ENCODE measurements at places on chromosomes 11 and 22. TPM values are rescaled to one million over a fixed set of nuclear protein-coding genes. Genes with fewer than 3 reads are reported as not detected.

Gene TP53AIP1
- total RNA-seq = not detected

Gene DDX25
- not detected for total RNA-seq

Gene MS4A3
- total RNA-seq = not detected

Gene SLC22A9
- not detected for total RNA-seq

Gene LGALS12
- total RNA-seq = not detected

Gene SHANK3
- total RNA-seq = 0.16 TPM

Gene CCDC87
- 0.09 TPM for total RNA-seq

GRCh38 chr11:12704049-12704448, 29.8 kb downstream of the TEAD1 start:
- no peaks in the 10 kb centered on the region for H3K36me3 ChIP-seq
- no peak for DNase-seq
- H3K27me3 ChIP-seq = peaks cover 63% of the 10 kb centered on the region
- H3K27ac ChIP-seq = no peak overlapping the region
- H3K4me1 ChIP-seq = no peaks in the 10 kb centered on the region

DNA sequence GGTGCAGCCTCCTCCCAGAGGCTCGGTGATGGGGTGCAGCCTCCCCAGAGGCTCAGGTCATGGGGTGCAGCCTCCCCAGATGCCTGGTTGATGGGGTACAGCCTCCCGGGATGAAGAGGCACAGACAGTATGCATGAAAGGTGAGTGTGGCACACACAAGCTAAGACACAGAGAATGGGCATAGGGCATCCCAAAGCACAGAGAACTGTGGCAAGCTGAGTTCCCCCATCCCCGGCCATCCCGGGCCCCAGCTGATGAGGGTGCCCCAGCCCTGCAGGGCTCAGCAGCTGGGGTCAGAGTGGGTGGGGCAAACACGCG, 4.8 kb upstream of the SYT8 start:
- H3K27me3 ChIP-seq = no peaks in the 10 kb centered on the region
- no peaks in the 10 kb centered on the region for H3K36me3 ChIP-seq
- H3K4me1 ChIP-seq = no peaks in the 10 kb centered on the region
- H3K27ac ChIP-seq = no peak overlapping the region
- H3K4me3 ChIP-seq = no peak overlapping the region
- DNase-seq = no peak

- H3K27ac ChIP-seq = no peak overlapping the region
- no peak for DNase-seq
- H3K4me3 ChIP-seq = no peak overlapping the region
- peaks cover 2% of the 10 kb centered on the region for H3K27me3 ChIP-seq
- peaks cover 2% of the 10 kb centered on the region for H3K4me1 ChIP-seq
- no peaks in the 10 kb centered on the region for H3K36me3 ChIP-seq
These were observed 86.7 kb downstream of the OSBP2 start for GRCh38 chr22:30781271-30781875.

- H3K4me3 ChIP-seq = no peak overlapping the region
- DNase-seq = no peak
- peaks cover 4% of the 10 kb centered on the region for H3K27me3 ChIP-seq
These were observed 563.9 kb upstream of the B3GAT1 start for GRCh38 chr11:134975866-134976376.

GRCh38 chr11:62340269-62340901, 3.1 kb downstream of the ASRGL1 start:
- H3K36me3 ChIP-seq = no peaks in the 10 kb centered on the region
- peak; percentile 80 for DNase-seq
- peaks cover 25% of the 10 kb centered on the region for H3K27me3 ChIP-seq
- peaks cover 5% of the 10 kb centered on the region for H3K4me1 ChIP-seq

DNA sequence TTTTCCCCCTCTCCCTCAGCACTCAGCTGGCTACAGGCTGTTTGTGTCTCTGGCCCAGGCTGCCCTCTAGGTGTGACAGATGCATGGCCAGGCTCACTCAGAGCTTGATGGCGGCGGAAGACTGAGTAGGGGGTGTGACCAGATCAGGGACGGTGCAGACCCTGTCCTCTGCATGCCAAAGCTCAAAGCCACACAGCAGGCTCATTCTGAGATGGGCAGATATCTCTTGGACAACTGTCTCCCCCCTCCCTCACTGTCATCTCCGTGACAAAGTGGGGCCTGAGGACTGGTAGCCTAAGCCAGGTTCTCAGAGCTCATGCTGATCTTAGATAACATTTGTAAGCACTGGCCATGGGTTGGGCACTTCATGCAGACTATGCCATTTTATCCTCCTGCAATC, 231.3 kb downstream of the DSCAML1 start:
- H3K4me1 ChIP-seq = no peaks in the 10 kb centered on the region
- DNase-seq = no peak
- no peak overlapping the region for H3K4me3 ChIP-seq
- no peak overlapping the region for H3K27ac ChIP-seq

DNA sequence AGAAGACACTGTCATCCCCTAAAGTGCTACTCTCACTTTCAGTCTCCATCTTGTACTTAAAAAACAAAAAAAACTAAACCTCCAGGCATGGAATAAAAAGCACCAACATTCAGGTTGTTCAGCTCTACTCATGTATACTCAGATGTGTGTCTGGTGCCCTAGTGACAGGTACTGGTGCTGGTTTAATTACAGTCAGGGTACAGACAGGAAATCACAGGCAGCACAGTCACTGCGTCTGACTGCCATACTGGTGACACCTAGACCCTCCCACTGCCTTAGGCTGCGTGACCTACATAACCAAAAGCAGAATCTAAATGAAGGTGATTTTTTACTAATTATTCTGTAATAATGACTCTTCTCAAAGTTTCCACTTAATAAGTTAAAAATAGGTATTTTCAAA, at the start of gene ARHGAP32:
Gene ARHGAP32, minus strand, starts transcription at position 176 of the 400 bp plus-strand sequence. Its CDS starts 127 bp downstream, at position 49.
- DNase-seq = peak; percentile 52
- no peaks in the 10 kb centered on the region for H3K36me3 ChIP-seq
- peak within 1 kb of the TSS; percentile 17 for H3K27ac ChIP-seq
- no peaks in the 10 kb centered on the region for H3K27me3 ChIP-seq
- no peaks in the 10 kb centered on the region for H3K4me1 ChIP-seq

DNA sequence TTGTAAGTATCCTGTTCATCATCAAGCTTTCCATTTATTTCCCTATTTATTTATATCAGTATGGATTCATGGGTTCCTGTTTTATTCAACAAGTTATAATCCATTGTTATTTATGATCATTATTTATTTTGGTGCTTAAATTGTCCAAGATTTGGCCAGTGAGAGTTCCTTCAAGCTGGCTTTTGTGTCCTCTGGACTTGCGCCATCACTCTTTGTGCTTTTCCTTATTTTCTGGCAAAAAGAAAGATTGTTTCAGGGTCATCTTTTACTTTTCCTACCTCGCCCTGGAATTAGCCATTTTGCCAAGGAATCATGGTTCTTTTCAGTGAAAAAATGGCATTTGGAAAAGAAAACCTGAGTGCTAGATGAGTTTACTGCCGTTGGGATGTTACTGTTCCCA, 193.4 kb downstream of the ADAMTS15 start:
- H3K4me1 ChIP-seq = no peaks in the 10 kb centered on the region
- no peak overlapping the region for H3K27ac ChIP-seq
- no peaks in the 10 kb centered on the region for H3K36me3 ChIP-seq

DNA sequence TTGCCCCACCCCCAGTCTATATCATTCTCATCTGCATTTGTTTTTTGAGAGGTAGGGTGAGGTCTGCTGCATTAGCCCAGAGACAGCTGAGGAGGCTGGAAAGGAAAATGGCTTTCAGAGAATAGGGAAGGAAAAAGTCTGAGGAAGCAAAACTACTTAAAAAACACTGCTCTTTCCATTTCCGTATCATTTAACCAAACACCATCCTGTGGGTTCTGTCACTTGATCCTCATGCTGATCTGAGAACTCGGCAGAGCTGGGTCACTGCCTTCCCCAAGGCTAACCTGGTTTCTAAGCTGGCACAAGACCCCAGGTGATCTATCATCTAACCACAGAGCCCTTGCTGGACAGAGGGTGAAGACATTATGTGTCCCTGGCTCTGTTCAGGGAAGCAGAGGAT, 1.2 kb downstream of the FOLR2 start:
- H3K27me3 ChIP-seq = peaks cover 19% of the 10 kb centered on the region
- no peak overlapping the region for H3K27ac ChIP-seq

DNA sequence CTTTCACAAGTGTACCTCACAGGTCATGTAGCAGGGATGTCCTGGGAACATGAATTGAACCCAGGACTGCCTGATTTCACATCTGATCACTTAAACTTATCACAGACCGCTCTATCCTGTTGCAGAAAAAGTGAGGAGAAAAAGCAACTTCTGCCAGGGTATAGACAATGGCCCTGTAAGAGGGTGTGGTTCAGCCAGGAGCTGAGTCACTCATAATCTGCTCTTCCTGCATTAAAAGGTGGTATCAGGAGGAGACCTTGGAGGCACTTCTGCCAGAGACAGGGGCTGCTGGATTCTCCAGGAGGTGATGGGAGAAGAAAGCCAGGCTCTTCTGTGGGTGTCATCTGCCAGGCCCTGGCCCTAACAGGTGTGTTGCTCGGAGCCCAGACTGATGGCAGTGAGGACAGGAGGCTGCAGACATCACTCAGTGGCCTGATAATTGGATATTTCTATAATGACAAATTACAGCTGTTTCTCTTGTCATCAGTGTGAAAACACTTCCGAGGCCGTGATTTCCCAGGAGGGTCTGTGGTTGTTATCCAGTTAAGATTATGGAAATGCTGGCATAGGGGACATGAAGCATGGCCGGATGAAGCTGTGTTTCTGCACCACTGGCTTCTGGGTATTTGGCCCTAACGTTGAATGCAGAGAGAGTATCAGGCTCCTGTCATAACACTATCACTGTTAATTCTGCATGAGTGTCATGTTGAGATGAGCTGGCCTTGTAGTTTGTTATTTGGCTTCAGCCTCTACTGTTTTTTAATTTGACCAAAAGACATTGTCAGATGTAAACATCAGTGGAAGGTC, 125.1 kb upstream of the ZBED5 start:
- no peak for DNase-seq
- no peak overlapping the region for H3K27ac ChIP-seq
- no peaks in the 10 kb centered on the region for H3K36me3 ChIP-seq

GRCh38 chr11:131185915-131186314, 184.5 kb upstream of the NTM start:
- H3K4me3 ChIP-seq = no peak overlapping the region
- peaks cover 16% of the 10 kb centered on the region for H3K27me3 ChIP-seq
- H3K27ac ChIP-seq = no peak overlapping the region
- no peaks in the 10 kb centered on the region for H3K36me3 ChIP-seq

DNA sequence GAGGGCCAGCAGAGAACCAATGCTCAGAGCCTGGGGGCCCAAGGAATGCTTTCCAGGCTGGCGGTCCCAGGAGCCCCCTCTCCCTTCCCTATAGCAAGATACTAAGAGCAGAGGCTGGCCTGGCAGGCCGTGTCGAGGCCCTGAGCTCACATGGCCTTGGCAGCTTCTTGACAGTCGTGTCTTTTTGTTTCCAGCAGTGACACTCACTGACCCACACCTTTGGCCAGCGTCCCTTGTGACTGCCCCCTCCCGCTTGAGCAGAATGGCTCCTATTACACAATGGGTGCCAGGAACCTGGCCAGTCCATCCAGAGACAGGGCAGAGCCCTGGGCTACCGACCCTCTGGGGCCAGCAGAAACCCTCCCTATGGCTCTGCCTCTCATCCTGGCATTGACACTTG, 6.4 kb upstream of the CCND1 start:
- peaks cover 33% of the 10 kb centered on the region for H3K27me3 ChIP-seq
- no peak overlapping the region for H3K27ac ChIP-seq
- H3K4me3 ChIP-seq = no peak overlapping the region
- H3K4me1 ChIP-seq = peaks cover 20% of the 10 kb centered on the region

GRCh38 chr11:32388871-32389770, 46.2 kb downstream of the WT1 start:
- H3K27me3 ChIP-seq = peaks cover 2% of the 10 kb centered on the region
- no peak overlapping the region for H3K4me3 ChIP-seq
- DNase-seq = no peak
- H3K4me1 ChIP-seq = no peaks in the 10 kb centered on the region

DNA sequence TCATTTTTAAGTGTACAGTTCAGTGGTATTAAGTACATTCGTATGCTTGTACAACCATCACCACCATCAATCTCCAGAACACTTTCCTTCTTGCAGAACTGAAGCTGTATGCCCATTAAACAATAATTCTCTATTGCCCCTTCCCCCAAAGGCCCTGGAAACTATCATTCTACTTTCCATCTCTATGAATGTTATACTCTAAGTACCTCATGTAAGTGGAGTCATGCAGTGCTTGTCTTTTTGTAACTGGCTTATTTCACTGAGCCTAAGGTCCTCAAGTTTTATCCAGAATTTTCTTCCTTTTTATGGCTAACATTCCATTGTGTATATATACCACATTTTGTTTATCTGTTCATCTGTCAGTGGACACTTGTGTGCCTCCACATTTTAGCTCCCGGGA, 29.7 kb downstream of the MMP7 start:
- peaks cover under 1% of the 10 kb centered on the region for H3K4me1 ChIP-seq
- H3K36me3 ChIP-seq = no peaks in the 10 kb centered on the region
- H3K27ac ChIP-seq = no peak overlapping the region
- no peak for DNase-seq

DNA sequence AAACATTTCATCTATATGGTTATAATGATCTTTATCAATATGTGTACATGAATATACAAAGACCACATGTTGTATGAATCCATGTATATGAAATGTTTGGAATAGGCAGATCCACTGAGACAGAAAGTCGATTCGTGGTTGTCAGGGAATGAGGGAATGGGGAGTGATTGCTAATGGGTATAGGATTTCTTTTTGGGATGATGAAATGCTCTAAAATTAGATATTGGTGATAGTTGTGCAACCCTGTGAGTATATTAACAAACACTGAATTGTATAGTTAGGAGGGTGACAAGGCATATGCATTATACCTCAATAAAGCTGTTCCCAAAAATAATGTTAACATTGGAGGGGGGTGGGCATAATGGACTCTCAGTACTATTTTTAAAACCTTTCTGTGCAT, 5.0 kb upstream of the PTPMT1 start:
- no peak for DNase-seq
- H3K4me1 ChIP-seq = peaks cover 17% of the 10 kb centered on the region
- no peak overlapping the region for H3K27ac ChIP-seq
- H3K27me3 ChIP-seq = no peaks in the 10 kb centered on the region
- no peak overlapping the region for H3K4me3 ChIP-seq

GRCh38 chr11:70625582-70626518, 227.5 kb downstream of the CTTN start:
- no peak for DNase-seq
- H3K27ac ChIP-seq = no peak overlapping the region
- no peak overlapping the region for H3K4me3 ChIP-seq
- no peaks in the 10 kb centered on the region for H3K4me1 ChIP-seq
- H3K36me3 ChIP-seq = no peaks in the 10 kb centered on the region

DNA sequence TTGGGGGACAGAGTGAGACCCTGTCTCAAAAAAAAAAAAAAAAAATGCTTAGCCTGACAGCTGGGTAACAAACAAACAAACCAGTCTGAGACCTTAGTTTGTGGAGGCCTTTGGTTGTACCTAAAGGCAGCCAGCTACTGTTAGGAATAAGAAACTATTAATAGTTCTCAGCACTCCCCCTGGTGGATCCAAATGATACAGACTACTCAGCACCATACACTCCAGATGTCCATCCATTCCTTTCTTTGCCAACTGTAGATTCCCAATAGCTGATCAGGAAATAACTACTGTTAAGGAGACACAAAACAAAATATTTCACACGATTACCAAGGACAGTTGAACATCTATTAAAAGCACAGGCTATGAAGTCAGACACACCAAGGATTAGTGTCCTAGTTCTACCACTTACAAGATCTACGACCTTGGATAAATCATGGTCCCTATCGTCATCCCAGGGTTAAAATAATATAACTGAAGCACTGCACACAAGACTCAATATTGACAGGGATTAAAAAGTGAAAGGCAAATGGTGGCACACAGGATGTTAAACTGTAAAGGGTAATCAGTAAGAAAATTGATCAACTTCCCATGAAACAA, 17.2 kb downstream of the CLDN25 start:
- H3K36me3 ChIP-seq = peaks cover 10% of the 10 kb centered on the region
- no peak overlapping the region for H3K4me3 ChIP-seq
- H3K27me3 ChIP-seq = no peaks in the 10 kb centered on the region
- DNase-seq = peak; percentile 24
- H3K4me1 ChIP-seq = no peaks in the 10 kb centered on the region
- H3K27ac ChIP-seq = no peak overlapping the region
